ENCODE measurements at places on chromosomes 6 and 20.
A peak's percentile ranks its signal among the peaks of the same experiment; 100 is the strongest.

DNA sequence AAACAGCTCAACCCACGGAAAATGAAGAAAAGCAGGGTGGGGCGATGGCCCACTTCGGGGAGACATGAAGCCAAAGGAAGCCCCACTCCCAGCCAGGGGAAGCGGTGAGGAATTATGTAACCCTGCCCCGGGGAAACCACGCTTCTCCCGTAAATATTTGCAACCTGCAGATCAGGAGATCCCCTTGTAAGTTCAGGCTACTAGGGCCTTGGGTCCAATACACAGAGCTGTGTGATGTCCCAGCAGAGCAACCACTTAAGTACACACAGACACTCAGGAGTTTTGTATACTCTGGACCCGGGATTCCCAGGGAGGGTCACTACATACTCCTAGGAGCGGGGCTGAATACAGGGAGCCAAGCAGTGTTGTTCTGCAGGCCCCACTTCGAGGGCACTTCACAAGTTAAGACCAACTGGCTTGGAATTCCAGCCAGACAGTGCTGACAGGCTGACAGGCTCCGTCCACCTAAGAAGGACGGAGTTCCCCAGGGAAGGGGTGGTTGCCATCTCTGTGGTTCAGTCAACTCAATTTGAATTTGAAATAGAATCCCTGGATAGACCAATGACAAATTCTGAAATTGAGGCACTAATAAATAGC is 301.4 kb upstream of the THEMIS start:
- DNase-seq, result no peak

- no peak for DNase-seq
These were observed 85.3 kb upstream of the ZNF184 start for GRCh38 chr6:27558028-27558724.

DNA sequence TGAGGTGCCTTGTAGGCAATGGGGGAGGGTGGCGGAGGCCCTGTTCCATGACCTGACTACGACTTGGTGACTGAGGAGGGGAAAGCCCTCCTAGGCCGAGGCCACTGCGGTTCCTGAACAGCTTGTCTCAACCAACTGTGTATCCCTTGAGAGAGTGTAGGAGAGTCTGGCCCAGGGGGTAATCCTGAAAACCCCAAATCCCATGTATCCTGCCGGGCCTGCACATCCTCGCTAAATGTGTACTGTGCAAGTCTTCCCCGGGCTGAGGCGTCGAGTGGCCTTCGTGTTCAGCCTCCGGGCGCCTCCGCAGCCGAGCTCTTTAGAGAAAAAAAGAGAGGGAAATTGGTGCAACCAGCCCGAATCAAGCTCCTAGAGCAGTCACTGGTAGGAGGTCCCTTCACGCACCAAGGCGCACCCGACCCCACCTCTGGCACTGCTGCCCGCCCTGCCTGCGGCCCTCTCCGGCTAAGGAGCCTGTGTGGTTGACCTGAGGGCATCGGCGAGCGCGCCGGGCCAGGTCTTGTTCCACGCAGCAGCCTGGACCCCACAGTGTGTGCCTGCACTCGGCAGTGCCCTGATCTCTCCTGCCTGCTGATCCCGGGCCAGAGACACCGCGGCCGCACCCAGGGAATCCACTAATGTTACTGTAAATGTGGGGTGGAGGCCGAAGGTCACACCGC is 7.3 kb downstream of the SIM1 start:
- DNase-seq, result no peak

DNA sequence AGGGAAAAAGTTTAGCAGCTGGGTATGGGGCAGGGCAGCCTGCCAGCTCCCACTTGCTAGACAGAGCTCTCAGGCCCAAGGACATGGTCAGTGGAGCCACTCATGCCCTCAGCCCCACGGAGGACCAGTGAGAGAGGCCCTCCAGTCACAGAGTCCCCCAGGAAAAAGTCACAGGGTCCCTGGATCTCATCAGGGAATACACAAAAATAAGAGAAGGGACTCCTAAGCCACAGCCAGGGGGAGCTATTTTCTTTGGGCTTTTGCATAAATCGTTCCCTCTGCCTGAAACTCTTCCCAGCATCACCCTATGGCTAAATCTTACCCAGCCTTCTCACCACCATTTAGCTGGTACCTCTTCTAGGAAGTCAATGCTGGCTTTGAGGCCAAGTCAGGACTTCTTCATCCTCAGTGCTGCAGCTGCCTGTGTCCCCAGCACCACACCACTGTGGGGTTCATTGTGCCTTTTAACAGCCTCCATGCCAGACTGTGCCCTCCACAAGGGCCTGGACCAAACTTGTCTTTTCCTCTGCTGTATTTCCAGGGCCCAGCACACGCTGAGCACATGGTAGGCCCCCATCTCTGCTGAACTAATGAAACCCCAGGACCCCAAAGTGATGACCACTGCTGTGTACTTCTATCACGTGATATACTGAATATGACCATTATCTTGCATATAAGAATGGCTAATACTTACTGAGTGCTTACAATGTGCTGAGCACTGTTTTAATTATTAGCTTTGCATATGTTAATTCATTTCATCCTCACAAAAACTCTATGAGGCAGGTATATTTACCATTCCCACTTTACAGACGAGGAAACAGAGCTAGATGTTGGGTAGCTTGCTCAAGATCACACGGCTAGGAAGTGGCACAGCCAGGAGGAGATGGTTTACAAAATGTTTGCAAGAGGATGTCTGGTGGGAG is 2.0 kb downstream of the ZNF335 start:
- DNase-seq, result peak; percentile 60

DNA sequence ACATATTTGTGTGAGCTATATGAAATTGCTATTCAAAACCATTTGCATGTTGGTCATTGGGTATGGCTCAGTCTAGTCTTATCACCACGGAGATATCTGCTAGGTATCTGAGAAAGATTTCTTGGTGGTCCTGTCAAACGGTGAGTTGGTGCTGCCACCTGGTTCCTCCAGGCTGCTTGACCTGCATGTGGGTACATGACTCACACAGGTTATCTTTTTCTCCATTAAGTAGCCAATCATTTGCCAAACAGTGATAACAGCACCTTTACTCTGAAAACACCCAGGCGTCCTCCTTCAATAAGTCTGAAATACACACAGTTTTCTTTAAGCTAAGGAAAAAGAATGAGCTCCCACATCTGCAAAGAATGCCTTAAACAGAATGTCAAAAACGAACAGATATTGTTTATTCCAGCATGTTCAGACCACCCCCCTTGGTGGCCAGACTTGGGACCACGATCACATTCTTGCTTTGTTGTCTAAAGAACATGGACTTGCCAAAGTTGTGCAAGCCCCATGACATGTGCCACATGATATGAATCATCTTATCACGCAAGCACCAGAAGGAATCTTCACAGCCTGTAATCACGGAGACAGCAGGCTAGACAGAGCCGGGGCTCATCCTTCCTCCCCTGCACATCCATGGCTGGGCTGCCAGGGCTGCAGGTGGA is 200.7 kb upstream of the THBS2 start:
- no peak for DNase-seq

GRCh38 chr20:15882553-15882952 is 690.7 kb downstream of the KIF16B start:
- DNase-seq, result no peak

- DNase-seq, result no peak
These were observed 22.2 kb upstream of the GMNN start for GRCh38 chr6:24752503-24752902.
